ENCODE measurements at places on chromosomes 7 and 10.

GRCh38 chr10:8183241-8183704 lies 128.8 kb downstream of the GATA3 start:
- DNase-seq = no peak

DNA sequence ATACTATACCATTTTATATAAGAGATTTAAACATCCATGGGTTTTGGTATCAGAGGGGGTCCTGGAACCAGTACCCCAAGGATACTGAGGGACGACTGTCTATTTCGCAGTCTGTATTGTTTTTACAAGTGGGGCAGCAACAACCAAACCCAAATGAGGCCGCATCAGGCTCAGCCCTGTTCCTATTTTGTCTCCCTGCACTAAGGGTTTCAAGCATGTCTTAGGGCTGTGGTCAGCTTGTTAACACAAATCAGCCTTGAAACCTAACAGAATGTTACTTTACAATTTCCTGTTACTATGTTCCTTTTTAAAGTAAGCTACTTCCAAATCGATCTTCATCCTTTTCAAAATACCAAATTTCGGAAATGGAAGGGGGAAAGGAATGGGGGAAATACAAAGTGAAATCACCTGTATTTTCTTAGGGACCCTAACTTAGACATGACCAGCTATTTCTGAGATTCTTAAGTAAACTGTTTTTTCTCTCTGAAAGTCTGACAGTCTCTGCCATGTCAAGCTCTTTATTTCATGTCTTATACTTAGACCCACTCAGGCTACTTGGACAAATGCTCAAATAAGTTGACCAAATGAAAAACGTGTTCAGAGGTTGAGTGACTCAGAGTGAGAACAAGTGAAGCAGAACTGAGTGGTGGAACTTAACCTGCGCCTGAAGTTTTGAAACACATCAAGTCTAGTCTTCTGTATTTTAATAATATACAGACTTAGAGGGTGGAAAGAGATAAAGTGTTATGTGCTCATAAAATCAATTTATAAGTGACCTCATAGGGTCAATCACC lies 75.8 kb downstream of the C1GALT1 start:
- no peak for DNase-seq

DNA sequence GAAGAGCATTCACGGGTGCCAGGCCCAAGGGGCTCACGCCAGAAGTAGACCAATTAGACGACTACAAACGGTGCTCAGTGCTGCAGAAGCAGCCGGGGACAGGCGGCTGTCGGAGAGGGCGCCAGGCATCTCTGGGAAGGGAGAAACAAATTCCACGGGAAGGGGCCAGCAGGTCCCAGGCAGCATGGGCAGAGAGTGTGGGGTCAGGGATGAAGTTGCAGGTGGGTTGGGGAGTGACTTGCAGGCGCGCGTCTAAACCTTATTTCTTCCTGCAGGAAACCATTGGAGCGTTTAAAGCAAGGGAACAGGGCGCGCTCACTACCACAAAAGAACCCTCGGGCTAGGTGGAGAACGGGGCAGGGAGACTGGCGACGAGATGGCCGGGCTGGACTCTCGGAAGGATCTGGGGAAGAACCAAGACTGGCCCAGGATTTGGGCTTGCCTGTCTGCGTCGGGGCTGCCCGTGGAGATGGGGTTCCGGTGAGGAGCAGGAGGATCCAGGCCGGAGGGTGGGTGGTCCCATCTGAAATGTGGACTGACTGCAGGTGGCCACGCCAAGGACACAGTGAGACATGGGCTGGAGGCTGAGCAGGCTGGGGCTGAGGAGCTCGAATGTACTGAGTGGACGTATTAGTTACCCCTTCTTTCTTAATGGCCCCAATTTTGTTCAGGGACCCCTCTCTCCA lies 116.3 kb upstream of the DIP2C start:
- DNase-seq = no peak

DNA sequence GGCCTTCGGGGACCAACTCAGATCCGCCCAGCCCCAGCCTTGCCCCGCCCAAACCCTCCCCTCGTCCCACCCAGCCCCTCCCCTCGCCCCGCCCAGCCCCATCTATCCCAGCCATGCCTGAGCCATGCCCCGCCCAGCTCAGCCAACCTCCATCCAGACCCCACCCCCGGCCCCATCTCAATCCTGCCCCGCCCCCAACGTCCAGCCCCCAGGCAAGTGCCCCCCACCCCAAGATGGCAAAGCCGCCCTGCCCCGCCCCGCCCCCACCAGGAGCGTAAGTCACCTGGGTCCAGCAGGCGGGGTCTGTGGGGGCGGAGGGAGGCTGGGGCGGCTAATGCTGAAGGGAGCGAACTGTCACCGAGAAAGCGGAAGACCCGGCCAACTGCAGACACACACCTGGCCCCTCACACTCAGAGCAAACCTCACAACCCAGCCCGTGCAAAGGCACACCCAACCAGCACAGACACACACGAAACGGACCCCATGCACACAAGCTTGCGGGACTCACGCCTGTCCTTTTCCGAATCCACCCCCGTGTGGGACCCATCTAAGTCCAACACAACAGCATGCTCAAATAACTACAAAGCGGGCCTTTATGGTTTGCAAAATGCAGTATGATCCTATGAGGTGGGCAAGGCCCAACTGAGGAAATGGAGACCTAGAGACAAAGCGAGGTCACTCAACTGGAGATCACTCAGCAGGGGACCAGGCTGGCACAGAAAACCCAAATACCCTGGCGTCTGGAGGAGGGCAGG lies 11.5 kb upstream of the OGA start:
- DNase-seq = no peak

DNA sequence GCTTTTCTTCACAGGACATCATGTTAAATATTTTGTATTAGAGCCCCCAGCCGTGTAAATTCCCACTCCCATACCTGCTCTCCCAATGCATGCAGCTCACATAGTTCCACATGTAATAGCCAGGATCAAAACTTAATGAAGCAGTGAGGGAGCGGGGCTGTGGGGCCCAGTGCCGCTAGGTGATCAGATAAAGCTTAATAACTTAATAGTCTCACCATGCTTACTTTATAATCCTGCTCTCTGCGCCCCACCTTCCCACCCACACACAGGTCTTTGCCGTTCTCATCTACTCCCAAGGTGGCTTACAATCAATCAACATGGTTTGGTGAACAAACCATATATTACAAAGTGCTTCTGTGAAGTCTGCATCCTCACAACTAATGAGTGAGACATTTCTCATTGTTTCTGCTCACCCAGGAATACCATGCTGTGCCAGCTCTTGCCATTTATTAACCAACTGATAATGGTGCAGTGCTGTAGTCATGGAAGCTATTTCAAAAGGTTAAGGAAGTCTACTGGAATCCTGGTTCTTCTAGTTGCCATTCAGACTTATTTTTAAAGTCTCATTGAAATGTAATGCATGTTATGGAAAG lies 156.4 kb downstream of the CTTNBP2 start:
- DNase-seq = no peak

Data from occipital lobe (tissue), 3 donors.